ENCODE measurements at places on chromosomes 2 and 18. TPM values are rescaled to one million over a fixed set of nuclear protein-coding genes. Genes with fewer than 3 reads are reported as not detected.
A peak's percentile ranks its signal among the peaks of the same experiment; 100 is the strongest.

DNA sequence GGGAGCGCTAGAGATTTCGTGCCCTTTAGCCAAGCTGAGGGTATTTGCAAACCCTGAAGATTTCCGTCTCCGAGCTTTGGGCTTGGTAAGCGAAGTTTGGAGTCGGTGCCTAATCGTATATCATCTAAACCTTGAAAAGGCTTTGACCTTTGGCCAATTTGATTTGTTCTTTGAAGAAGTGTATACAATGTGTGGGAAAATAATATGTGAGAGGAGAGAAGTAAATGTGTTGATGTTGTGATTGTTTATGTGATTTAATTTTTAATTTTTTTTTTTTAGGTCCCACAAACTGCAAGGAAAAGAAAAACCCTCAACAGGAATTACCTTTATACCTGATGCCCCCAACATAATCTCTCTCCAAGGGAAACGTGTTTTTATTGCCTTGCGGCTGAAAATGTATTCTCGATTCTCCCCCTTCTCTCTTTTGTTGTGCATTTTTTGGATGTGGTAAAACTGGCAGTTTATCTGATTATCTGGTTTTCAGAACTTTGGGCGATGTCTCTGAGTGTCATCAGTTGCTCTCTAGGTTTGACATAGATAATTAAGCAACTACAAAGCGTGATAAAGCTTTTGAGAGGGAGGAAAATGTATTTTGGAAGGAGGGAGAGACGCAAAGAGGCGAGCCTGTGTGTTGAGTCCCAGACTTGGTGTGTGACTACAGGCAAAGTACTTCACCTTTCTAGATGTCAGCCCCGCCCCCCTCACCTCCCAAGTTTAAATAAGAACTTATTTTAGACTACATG is 912 bp upstream of the FBXO11 start:
- no peaks in the 10 kb centered on the region for H3K36me3 ChIP-seq
- peak overlapping the region; percentile 93 for H3K4me3 ChIP-seq
- H3K4me1 ChIP-seq: peaks cover 1% of the 10 kb centered on the region
- no peak for DNase-seq

DNA sequence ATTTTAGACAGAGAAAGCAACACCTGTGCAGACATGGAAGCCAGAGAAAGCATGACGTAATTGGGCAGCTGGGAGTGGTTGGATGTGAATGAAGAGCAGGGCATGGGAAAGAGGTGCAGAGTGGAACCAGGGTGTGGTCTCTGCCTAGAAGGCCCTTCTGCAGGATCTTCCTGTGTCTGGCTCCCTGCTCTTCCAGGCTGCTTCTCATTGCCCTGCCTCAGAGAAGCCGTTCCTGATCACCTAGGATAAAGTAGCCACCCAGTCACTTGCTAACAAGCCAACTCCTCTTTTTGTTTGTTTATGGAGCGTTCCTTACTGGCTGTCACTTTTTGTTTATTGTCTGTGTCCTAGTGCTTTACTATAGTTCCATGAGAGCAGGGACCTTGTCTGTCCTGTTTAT is 28.5 kb downstream of the GALNT1 start:
- no peak overlapping the region for H3K4me3 ChIP-seq
- no peaks in the 10 kb centered on the region for H3K36me3 ChIP-seq
- H3K27ac ChIP-seq: no peak overlapping the region
- H3K27me3 ChIP-seq: no peaks in the 10 kb centered on the region
- H3K4me1 ChIP-seq: peaks cover 5% of the 10 kb centered on the region

DNA sequence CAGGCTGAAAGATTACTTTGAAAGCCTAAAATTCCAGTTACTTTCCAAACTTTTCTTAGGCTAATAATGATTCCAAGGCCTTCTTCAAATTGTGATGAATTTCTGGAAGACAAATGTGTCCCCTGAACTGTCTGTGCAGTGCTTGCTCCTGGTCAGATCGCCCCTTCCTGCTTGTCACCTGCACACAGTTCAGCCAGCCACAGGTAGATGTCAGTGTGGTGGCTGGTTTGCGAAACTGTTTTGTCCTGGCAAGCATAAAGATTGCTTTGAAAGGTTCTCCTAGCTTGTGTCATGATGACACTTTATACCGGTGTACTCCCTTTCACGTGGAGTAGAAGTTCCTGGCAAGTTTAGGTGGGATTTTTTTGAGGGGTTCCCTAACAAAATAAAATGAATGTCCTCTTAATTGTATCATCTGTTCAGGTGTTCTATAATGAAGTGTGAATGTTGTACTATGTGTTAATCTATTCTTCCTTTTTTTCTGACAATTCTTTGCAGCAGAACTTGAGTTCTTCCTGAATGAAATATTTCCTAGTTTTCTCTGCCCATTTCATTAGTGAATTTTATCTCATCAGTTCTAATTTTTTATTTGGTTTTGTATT is 298.8 kb downstream of the ZNF407 start:
- no peaks in the 10 kb centered on the region for H3K27me3 ChIP-seq
- H3K4me1 ChIP-seq: peaks cover 10% of the 10 kb centered on the region
- no peaks in the 10 kb centered on the region for H3K36me3 ChIP-seq
- no peak overlapping the region for H3K4me3 ChIP-seq
- DNase-seq: peak; percentile 23
- H3K27ac ChIP-seq: no peak overlapping the region

STON1 gene
- 52.0 TPM for total RNA-seq

DNA sequence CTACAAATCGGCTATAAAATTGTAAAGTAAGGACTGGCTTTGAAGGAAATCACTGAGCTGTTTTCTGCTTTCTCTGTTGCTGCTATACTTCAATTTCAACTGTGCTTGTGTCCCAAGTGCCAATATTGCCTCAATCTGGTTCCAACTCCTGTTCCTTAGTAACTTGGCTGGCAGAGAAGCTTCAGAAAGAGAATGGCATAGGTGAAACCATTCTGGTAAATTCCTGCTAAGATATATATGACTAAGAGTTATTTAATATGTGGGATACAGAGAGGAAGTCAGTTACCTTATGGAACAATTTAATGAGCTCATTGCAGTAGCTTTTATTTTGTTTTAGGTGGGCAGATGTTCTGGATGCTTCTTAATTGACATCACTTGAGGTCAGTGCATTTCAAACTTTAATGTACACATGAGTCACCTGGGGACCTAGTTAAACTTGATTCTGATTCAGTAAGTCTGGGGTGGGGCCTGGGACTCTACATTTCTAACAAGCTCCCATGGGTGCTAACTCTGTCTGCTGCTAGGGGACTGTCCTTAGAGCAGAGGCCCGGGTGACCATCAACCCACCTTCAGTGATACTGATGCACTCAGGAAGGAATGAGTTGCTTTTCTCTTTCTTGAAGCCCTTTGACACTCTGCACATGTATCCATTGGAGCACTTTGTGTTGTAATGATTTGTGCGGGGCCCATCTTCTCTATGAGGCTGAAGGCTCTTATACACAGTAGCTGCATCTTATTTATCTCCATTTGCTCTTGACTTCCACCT is 47.6 kb downstream of the LIPG start:
- DNase-seq: no peak
- H3K4me1 ChIP-seq: no peaks in the 10 kb centered on the region
- no peaks in the 10 kb centered on the region for H3K27me3 ChIP-seq
- H3K27ac ChIP-seq: no peak overlapping the region

DNA sequence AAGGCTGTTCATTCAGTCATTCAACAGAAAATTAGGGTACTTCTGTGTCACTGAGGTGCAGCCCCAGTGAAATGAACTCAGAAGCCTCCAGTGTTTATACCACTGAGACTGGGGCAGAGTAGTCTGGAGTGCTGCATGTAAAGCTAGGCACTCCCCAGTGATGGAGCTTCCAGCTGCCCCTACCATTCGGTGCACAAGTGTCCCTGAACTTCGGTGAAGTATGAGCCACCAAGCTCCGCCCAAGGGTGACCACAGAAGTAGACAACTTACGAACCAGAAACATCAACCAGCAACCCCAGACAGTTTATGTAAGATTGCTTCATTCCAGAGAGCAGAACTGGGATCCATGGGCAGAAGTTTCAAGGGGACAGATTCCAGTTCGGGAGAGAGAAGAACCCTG is 70.6 kb upstream of the FOSL2 start:
- H3K4me1 ChIP-seq: peaks cover 24% of the 10 kb centered on the region
- H3K4me3 ChIP-seq: no peak overlapping the region
- no peaks in the 10 kb centered on the region for H3K36me3 ChIP-seq
- no peak for DNase-seq

MREG gene
- total RNA-seq: 1.5 TPM

- DNase-seq: no peak
- no peaks in the 10 kb centered on the region for H3K27me3 ChIP-seq
Measured at GRCh38 chr18:60248336-60249330, 123.9 kb downstream of the MC4R start.

DNA sequence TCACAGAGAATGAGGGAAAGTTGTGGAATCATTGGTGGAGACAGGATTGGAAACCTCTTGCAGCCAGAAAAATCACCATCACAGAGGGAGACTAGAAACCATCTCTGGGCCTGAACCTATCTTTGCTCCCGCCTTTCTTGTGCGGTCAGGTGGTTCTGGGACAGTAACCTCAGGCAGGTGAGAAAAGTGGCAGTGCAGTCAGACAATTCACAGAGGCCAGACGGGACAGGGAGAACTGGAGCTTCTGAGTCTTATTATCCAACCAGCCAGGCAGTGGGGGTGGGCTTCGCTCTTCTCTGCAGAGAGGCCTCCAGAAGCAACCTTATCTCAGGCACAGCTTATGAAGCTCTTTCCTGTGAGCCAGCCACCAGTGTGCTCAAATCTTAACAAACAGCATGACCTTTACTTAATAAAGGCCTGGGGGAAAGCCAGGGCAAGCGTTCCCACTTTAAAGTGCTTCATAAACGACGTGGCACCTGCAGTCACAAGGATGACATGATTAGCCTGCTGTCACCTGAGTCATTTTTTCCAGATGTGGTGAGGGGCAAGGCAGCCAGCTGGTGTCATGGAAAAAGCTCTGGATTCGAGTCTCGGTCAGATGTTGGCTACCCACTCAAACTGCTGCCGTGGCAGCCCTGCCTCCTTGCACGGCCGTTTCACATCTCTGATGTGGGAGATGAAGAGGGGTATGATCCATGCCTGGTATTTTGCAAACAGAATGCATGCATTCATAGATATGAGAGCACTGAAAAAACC is 109.7 kb downstream of the B3GNT2 start:
- H3K4me1 ChIP-seq: peaks cover 11% of the 10 kb centered on the region
- H3K27me3 ChIP-seq: no peaks in the 10 kb centered on the region
- no peak overlapping the region for H3K4me3 ChIP-seq
- no peak for DNase-seq
- no peaks in the 10 kb centered on the region for H3K36me3 ChIP-seq
- no peak overlapping the region for H3K27ac ChIP-seq

GRCh38 chr18:67290421-67290820 is 226.1 kb downstream of the DSEL start:
- no peaks in the 10 kb centered on the region for H3K4me1 ChIP-seq
- no peak overlapping the region for H3K4me3 ChIP-seq
- no peaks in the 10 kb centered on the region for H3K27me3 ChIP-seq
- no peak overlapping the region for H3K27ac ChIP-seq
- no peak for DNase-seq
- H3K36me3 ChIP-seq: no peaks in the 10 kb centered on the region

GRCh38 chr2:181632733-181633401 is 24.0 kb downstream of the CERKL start:
- no peak overlapping the region for H3K4me3 ChIP-seq
- H3K27me3 ChIP-seq: peaks cover 2% of the 10 kb centered on the region
- no peak overlapping the region for H3K27ac ChIP-seq
- H3K4me1 ChIP-seq: no peaks in the 10 kb centered on the region

DNA sequence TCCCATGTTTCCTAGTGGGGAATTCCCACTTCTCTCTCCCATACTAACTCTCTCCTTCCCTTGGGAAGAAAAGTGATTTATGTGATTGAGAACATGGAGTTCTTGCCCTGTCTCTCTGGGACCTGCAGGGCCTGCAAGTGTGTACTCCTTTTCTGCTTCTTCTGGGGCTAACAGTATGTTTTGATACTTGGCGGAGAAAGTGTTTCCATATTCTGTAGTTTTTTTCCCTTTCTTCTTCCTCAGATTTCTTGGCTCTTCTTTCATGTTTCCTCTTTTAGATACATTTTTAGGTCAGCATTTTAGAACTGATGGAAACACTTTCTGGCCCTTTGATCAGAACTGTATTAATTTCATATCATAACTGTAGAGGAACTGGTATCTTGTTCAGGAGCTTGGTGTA is 352.2 kb downstream of the DLGAP1 start:
- no peaks in the 10 kb centered on the region for H3K4me1 ChIP-seq
- H3K36me3 ChIP-seq: no peaks in the 10 kb centered on the region
- no peaks in the 10 kb centered on the region for H3K27me3 ChIP-seq
- no peak overlapping the region for H3K27ac ChIP-seq
- DNase-seq: no peak
- H3K4me3 ChIP-seq: no peak overlapping the region

COLEC11 gene
- 59.9 TPM for total RNA-seq

DNA sequence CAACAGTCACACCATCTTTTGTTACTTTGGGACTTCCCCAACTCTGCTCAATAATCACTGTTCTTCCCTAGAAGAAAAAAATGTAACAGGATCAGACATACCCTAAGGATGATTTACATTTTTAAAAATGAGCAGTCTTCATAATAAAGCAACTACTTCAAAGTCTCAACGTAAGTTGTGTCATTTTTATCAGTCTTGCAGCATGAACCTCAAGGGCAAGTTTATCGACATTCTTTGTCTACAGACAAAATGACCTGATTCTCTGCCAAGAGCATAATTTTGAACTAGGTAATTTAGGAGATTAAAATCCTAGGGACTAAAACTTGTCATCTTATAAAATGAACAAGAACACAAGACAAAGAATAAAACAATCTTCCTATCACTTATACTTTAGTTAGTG is 2.3 kb downstream of the HSPD1 start:
- peaks cover 4% of the 10 kb centered on the region for H3K4me1 ChIP-seq
- H3K4me3 ChIP-seq: no peak overlapping the region
- DNase-seq: no peak
- H3K27me3 ChIP-seq: no peaks in the 10 kb centered on the region
- H3K27ac ChIP-seq: no peak overlapping the region

DNA sequence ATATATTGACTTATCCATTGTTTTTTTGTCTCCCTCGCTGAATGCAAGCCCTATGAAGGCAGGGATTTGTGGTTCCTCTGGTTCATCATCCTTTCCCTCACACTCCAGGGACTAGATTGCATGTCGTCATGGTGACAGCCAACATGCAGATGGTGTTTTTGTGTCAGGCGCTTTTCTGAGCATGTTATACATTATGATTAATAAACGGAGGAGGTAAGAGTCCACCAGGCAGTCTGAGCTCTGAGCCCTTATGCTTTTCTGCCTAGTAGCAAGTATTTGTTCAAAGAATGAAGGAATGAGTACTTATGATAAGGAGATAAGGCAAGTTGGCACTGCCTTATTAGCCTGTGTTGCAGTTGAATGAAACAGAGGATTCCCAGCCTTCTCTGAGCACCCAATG is 181.6 kb downstream of the MGAT5 start:
- no peak overlapping the region for H3K27ac ChIP-seq
- no peak for DNase-seq
- no peak overlapping the region for H3K4me3 ChIP-seq
- H3K4me1 ChIP-seq: no peaks in the 10 kb centered on the region

SNED1 gene
- total RNA-seq: 69.5 TPM

EVX2 gene
- not detected for total RNA-seq

GRCh38 chr2:182522972-182523473 is 96.2 kb upstream of the PDE1A start:
- H3K4me1 ChIP-seq: no peaks in the 10 kb centered on the region
- no peaks in the 10 kb centered on the region for H3K27me3 ChIP-seq
- no peak for DNase-seq
- H3K4me3 ChIP-seq: no peak overlapping the region
- no peak overlapping the region for H3K27ac ChIP-seq
- no peaks in the 10 kb centered on the region for H3K36me3 ChIP-seq
